ENCODE measurements at places on chromosomes 2 and 18. TPM values are rescaled to one million over a fixed set of nuclear protein-coding genes. Genes with fewer than 3 reads are reported as not detected.
A peak's percentile ranks its signal among the peaks of the same experiment; 100 is the strongest.

DNA sequence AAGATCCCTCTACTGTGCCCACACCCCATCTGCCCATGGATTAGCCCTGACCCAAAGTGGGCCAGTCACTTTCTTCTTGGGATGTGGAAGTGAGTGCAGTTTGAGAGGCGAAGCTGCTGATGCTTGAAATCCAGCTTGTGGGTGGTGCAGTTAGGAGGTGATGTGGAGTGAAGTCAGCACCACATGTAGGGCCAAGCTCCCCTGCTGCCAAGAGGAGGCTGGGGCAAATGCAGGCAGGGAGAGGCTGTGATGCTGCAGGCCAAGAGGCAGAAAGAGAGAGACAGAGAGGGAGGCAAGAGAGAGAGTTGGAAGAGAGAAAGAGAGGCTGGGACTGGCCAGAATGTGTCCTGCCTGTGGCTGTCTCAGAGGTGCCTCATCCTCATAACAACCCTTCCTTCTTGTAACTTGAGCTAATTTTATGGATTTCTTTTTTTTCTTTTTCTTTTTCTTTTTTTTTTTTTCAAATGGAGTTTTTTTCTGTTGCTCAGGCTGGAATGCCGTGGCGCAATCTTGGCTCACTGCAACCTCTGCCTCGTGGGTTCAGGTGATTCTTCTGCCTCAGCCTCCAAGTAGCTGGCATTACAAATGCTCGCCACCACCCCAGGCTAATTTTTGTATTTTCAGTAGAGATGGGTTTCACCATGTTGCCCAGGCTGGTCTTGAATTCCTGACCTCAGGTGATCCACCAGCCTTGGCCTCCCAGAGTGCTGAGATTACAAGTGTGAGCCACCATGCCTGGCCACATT lies 35.3 kb upstream of the CAB39 start:
- no peaks in the 10 kb centered on the region for H3K27me3 ChIP-seq
- H3K4me3 ChIP-seq: no peak overlapping the region
- no peak for DNase-seq
- H3K4me1 ChIP-seq: no peaks in the 10 kb centered on the region

GRCh38 chr18:2971741-2972552 lies 41.0 kb downstream of the LPIN2 start:
- H3K4me1 ChIP-seq: peaks cover 30% of the 10 kb centered on the region
- H3K4me3 ChIP-seq: no peak overlapping the region
- H3K27me3 ChIP-seq: no peaks in the 10 kb centered on the region
- peak; percentile 69 for DNase-seq

- peaks cover 100% of the 10 kb centered on the region for H3K36me3 ChIP-seq
- no peak for DNase-seq
- no peak overlapping the region for H3K4me3 ChIP-seq
- H3K27me3 ChIP-seq: no peaks in the 10 kb centered on the region
- no peaks in the 10 kb centered on the region for H3K4me1 ChIP-seq
Measured at GRCh38 chr2:188993247-188993646, 19.1 kb downstream of the COL3A1 start.

GRCh38 chr2:62765619-62766376 lies 60.3 kb downstream of the EHBP1 start:
- H3K36me3 ChIP-seq: no peaks in the 10 kb centered on the region
- H3K27ac ChIP-seq: no peak overlapping the region
- DNase-seq: no peak
- peaks cover 51% of the 10 kb centered on the region for H3K4me1 ChIP-seq

GRCh38 chr2:168639441-168639898 lies 163.0 kb upstream of the NOSTRIN start:
- H3K27ac ChIP-seq: peak overlapping the region; percentile 81
- DNase-seq: peak; percentile 96
- no peaks in the 10 kb centered on the region for H3K36me3 ChIP-seq

GRCh38 chr2:176003958-176004357 lies 1.9 kb upstream of the LNPK start:
- no peaks in the 10 kb centered on the region for H3K27me3 ChIP-seq
- H3K36me3 ChIP-seq: no peaks in the 10 kb centered on the region
- H3K4me3 ChIP-seq: no peak overlapping the region
- H3K4me1 ChIP-seq: no peaks in the 10 kb centered on the region
- DNase-seq: no peak
- no peak overlapping the region for H3K27ac ChIP-seq

DNA sequence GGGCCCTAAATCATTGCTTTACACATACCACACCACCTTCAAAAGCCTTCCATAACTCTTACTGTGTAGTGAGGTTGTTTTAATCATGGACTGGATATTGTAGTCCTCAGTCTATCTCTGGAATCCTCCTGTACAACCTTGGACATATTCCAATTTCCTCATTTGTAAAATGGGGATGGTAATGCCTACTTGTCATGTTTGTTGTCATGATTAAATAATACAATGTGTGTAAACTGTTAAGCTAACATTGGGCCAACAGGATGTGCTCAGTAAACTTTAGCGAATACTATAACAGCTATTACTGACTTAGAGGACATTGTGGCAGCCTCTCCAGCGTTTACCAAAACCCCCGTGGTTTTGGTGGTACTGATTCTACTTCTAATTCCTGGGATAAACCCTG lies 74.7 kb upstream of the PTPRM start:
- no peak overlapping the region for H3K4me3 ChIP-seq
- H3K36me3 ChIP-seq: no peaks in the 10 kb centered on the region
- H3K27me3 ChIP-seq: no peaks in the 10 kb centered on the region
- H3K4me1 ChIP-seq: no peaks in the 10 kb centered on the region
- no peak overlapping the region for H3K27ac ChIP-seq

- no peak overlapping the region for H3K4me3 ChIP-seq
- H3K36me3 ChIP-seq: no peaks in the 10 kb centered on the region
- H3K27me3 ChIP-seq: no peaks in the 10 kb centered on the region
- no peak overlapping the region for H3K27ac ChIP-seq
Measured at GRCh38 chr2:42767899-42768705, 4.2 kb upstream of the OXER1 start.

- H3K36me3 ChIP-seq: no peaks in the 10 kb centered on the region
- DNase-seq: no peak
- H3K27me3 ChIP-seq: no peaks in the 10 kb centered on the region
- H3K4me1 ChIP-seq: no peaks in the 10 kb centered on the region
- H3K4me3 ChIP-seq: no peak overlapping the region
Measured at GRCh38 chr2:182229297-182229696, 197.5 kb downstream of the PDE1A start.

DNA sequence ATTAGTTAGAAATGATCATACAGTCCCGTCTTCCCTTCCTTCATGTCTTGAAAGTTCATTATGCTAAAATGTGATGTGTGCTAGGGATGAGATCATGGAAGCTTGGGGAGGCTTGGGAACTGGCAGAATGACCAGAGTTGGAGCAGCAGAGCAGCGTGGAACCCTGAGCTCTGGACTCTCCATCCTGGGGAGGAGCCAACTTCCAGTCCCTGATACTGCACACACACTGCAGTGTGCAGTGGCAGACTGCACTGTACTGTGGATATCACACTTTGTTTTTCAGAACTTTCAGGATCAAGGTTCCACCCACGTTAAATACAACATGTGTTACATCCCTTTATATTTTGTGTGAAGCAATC lies 27.3 kb upstream of the GREB1 start:
- H3K4me1 ChIP-seq: no peaks in the 10 kb centered on the region
- H3K36me3 ChIP-seq: no peaks in the 10 kb centered on the region
- H3K27me3 ChIP-seq: no peaks in the 10 kb centered on the region

- no peaks in the 10 kb centered on the region for H3K4me1 ChIP-seq
- no peak for DNase-seq
- no peak overlapping the region for H3K27ac ChIP-seq
- no peak overlapping the region for H3K4me3 ChIP-seq
- no peaks in the 10 kb centered on the region for H3K36me3 ChIP-seq
- H3K27me3 ChIP-seq: no peaks in the 10 kb centered on the region
Measured at GRCh38 chr2:121004950-121005349, 269.3 kb downstream of the GLI2 start.

DNA sequence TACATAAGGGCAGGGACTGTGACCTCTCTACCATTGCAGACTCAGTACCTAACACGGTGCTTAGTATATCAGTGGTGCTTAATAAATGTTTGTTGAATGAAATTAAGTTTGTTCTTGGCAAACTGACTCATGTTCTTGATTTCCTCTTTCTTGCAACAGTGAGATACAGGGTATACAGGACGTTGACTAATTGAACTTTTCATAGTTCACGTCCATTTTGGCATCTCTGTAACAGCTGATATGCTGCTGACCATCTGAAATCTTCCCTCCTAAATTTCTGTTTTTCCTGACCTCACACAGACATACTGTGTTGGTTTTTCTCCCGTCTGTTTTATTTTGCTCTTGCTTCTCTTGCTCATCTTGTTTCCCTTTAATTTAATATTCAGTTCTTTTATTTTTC lies 44.2 kb downstream of the LHCGR start:
- H3K27ac ChIP-seq: no peak overlapping the region
- DNase-seq: no peak
- H3K36me3 ChIP-seq: no peaks in the 10 kb centered on the region
- H3K4me1 ChIP-seq: peaks cover 17% of the 10 kb centered on the region
- H3K4me3 ChIP-seq: no peak overlapping the region

DNA sequence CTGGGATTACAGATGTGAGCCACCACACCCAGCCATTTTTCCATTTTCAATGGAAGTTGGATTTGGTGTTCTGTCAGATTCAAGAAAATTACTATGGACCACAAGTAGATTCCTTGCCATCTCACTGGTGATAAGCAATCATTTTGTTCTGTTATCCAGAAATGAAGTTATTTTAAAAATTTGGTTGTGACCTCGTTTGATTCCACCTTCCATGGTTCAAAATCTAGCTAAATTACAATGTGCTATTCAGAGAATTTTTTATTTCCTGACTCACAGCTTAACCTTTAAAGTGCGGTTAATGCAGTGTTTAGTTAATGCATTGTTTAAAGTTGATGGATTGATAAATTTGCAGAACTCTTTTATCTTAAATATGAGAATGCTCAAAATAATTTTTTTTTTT lies 243.2 kb upstream of the BOD1L2 start:
- H3K27ac ChIP-seq: no peak overlapping the region
- DNase-seq: no peak
- no peaks in the 10 kb centered on the region for H3K4me1 ChIP-seq
- no peaks in the 10 kb centered on the region for H3K36me3 ChIP-seq
- H3K4me3 ChIP-seq: no peak overlapping the region

DNA sequence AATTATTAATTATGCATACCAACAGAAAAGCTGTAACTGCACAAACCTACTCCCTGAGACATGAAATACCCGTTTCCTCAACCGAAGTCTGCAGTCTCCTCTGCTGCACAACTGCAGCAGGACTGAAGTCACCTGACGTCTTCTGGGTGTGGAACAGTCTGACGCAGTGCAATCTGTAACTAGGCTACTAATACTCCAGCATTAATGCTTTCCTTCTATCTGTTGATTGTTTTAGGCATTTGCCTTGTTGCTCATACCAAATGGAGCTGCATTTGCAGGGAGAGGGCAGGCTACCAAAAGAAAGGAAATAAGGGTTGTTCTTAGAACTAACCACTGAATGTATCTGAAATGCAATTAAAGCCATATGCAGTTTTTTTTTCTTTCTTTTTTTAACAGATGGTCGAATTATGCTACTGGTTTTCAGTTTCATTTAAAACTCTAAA lies 40.1 kb downstream of the RTN4 start:
- H3K36me3 ChIP-seq: no peaks in the 10 kb centered on the region
- peak overlapping the region; percentile 73 for H3K27ac ChIP-seq
- H3K4me3 ChIP-seq: no peak overlapping the region
- peaks cover 95% of the 10 kb centered on the region for H3K4me1 ChIP-seq
- peak; percentile 73 for DNase-seq
- no peaks in the 10 kb centered on the region for H3K27me3 ChIP-seq

DNA sequence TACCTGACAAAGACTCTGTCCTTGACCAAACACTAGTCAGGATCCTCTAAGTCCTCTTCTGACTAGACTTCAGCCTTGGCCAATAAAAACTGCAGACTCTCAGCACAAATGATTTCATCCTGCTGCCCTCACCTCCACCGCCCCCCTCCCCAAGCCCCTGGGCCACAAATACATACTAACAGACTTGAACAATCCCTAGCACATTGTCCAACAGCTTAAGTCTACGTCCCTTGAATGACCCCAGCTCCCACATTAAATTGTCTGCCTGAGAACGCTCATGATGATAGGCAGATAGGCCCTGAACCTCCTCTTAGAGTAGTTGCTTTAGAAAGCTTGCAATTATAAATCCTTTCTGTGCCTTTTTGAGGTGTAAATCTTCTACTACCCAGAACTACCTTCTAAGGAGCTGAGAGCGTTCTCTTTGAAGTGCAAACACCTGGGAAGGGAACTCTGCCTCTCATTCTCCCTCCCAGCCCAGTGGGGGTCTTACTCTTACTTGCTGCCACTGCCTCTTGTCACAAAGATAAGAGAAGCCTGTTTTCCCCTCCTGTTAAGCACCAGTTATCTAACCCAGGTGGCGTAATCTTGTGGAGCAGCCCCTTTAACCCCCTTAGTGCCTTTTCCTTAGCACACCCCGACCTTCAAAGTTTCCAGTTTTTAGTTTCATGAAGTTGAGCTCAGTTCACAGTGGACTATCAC lies 1225.6 kb downstream of the LRP1B start:
- H3K4me3 ChIP-seq: no peak overlapping the region
- DNase-seq: no peak
- H3K27ac ChIP-seq: no peak overlapping the region
- no peaks in the 10 kb centered on the region for H3K27me3 ChIP-seq

- H3K27ac ChIP-seq: no peak overlapping the region
- H3K36me3 ChIP-seq: no peaks in the 10 kb centered on the region
- H3K4me3 ChIP-seq: no peak overlapping the region
- no peak for DNase-seq
- H3K4me1 ChIP-seq: no peaks in the 10 kb centered on the region
Measured at GRCh38 chr2:84823788-84824187, 57.1 kb downstream of the TRABD2A start.

DNA sequence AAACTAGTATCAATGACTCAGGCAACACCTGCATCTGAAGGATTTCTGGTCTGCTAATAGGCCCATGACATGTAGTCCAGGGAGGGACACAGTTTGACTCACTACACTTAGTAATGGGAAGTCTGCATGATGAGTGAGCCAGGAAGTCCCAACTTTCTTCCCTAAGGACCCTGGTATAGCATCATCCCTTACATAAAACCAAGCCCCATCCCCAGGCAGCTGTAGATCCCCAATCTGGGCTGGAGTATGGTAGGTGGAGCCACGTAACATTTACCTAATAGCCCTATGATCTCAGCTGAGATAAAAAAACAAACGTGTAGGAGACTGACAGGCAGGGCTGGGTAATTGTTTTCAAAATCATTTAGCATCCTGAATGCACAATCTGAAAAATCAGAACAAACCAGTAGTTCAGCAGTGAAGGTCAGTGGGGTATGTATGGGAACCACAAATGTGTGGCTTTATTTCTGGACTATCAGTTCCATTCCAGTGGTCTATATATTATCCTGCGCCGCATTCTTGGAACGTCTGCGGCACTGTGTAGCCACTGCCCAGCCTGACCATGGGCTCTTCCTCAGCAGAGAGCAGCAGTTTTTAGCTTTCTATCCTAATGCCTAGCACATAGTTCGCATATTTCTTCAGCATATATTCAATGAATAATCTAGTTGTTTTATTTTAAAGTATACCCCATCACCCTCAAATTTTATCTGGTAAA lies 33.5 kb downstream of the EPB41L3 start:
- no peaks in the 10 kb centered on the region for H3K27me3 ChIP-seq
- H3K27ac ChIP-seq: no peak overlapping the region
- no peak for DNase-seq
- no peak overlapping the region for H3K4me3 ChIP-seq

- no peaks in the 10 kb centered on the region for H3K36me3 ChIP-seq
- H3K27ac ChIP-seq: no peak overlapping the region
- no peak overlapping the region for H3K4me3 ChIP-seq
- H3K27me3 ChIP-seq: no peaks in the 10 kb centered on the region
Measured at GRCh38 chr2:48993576-48993975, 160.7 kb downstream of the FSHR start.

Gene ATP5F1A
- total RNA-seq: 452 TPM

Gene ALK
- total RNA-seq: 2.9 TPM

Gene ZNF2
- total RNA-seq: 3.6 TPM

Gene BCL2
- total RNA-seq: 14.3 TPM

Gene TRIM54
- not detected for total RNA-seq

Gene FLACC1
- 1.4 TPM for total RNA-seq

Gene MTA3
- 40.7 TPM for total RNA-seq

Gene CYBRD1
- total RNA-seq: 250 TPM

Gene HRH4
- total RNA-seq: not detected

All from sigmoid colon (tissue), 7 donors.